ENCODE measurements at places on chromosomes 3 and 15.

DNA sequence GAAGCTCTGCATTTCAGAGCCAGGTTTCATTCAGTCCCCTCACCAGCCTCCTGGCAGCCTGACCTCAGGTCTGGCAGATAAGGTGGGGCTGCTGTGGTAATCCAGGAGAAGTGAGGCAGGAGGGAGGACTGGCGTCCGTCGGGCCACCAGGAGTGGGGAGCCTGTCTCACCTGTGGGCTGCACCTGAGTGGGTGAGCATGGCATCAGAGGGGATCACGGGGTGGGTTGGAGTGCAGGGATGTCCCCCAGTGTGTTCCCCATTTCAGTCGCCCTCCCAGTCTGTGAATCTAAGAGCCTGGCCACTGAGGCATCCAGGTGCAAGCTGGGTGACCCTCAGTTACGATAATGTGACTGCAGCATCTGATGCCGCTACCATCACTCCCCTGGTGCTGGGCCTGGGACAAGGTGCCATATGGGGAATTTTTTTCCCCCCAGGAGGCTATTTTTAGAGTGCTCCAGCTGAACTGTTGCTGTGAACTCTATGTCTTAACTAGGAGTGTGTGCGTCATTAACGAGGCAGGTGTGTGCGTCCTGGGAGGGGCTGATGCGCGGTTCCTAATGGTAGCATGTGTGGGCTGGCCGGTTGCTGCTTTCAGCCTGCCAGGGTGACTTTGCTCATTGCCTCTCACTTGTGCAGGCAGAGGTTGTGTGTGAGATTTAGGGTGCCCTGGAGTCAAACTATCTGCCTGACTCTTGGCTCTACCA lies 165.2 kb downstream of the SLCO3A1 start:
- no peak for DNase-seq

DNA sequence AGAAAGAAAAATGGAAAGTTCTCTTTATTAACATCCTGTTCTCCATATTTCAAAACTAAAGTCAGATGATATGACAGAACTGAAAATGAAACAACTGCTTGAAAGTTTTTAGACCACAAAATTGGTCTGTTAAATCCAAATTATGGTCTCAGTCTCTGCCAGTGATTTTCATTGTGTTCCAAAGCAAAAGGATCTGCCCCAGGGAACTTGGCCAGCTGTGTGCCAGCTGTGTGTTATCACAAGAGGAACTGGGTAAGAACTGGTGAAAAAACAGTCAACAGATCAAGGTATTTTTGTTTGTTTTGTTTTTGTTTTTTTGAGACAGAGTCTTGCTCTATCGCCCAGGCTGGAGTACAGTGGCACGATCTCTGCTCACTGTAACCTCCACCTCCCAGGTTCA lies 323.3 kb downstream of the CTNNB1 start:
- no peak for DNase-seq

- DNase-seq: peak; percentile 73
These were observed 984 bp downstream of the RNU6-1 start for GRCh38 chr15:67838789-67839332.

GRCh38 chr3:149608987-149609386 lies 48.8 kb downstream of the WWTR1 start:
- DNase-seq: no peak

- DNase-seq: peak; percentile 78
These were observed 72.2 kb downstream of the SMAD6 start for GRCh38 chr15:66774001-66774814.

GRCh38 chr15:70023064-70023768 lies 74.5 kb downstream of the TLE3 start:
- no peak for DNase-seq

DNA sequence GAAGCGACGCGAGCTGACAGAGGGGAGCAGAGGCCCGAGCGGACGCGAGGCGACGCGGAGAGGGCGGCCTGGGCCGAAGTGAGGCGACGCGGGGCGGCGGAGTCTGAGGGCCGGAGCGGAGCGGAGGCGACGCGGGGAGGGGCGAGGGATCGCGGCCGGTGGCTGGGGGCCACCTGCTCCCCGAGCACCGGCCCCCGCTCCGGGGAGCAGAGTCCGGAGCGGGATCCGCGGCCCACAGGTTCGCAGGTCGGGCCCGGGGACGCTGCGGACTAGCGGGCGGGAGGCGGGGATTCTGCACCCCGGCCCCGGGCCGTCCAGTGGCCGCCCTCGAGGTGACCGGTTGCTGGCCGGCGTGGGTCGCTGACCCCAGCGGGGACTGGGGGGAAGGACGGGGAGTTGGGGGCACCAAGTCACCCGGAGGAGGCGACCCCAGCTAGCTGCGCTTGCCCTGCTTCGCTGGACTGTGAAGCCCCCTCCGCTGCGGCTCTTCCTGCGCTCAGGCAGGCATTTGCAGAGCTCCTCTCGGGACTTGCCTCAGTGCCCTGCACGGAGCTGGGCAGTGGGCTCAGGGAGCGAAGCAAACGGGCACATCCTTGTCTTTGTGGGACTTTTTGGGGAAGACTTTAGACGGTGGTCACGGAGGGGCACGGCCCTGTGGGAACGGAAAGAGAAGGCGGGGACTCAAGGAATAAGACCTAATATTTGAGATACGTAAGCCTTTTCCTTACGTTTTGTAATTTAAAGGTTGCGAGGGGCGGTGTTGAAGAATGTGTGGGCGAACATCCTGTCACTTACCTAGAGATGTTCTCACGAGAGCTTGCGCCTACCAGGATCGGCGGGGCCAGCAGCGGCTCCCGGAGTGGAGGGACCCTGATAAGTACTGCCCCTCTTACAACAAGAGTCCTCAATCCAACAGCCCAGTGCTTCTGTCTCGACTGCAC lies 566 bp downstream of the HMCES start:
- DNase-seq: no peak

GRCh38 chr3:18964640-18965039 lies 183.7 kb upstream of the KCNH8 start:
- DNase-seq: no peak

- DNase-seq: no peak
These were observed 25.9 kb upstream of the CAPN7 start for GRCh38 chr3:15180042-15180611.

- no peak for DNase-seq
These were observed 28.5 kb downstream of the ST3GAL6 start for GRCh38 chr3:98791341-98792325.

- no peak for DNase-seq
These were observed 46.2 kb upstream of the ATP10A start for GRCh38 chr15:25909325-25909724.

DNA sequence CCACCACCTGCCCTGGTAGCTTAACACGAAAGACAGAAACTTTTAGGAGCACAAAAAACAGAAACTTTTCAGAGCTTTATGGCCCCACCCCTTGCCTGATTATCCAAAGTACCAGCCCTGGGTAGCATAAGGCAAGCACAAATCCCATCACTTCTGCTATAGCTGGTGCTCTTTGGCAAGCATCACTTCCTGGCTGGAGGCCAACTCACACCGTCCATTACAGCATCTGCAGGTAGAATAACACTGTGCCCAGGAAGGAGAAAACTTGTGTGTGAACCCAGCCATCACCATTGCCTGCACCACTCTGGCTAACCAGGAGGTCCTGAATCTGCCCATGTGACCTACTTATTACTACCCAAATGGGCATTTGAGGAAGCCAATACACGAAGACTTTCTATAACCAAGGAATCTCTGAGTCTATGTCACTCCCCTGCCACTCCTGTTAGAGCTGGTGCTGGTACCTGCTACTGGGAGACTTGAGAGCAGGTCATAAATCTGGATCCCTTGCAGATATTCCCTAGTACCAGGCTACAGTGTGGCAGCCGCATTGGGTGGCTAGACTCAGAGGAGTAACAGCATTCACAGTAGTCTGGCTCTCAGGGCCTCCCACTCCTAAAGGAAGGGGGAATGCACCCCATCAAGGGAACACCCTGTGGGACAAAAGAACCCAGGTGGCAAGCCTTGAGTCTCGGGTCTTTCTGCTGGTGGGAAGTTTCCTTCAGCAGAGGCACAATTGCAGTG lies 73.3 kb upstream of the AKAP13 start:
- DNase-seq: no peak

DNA sequence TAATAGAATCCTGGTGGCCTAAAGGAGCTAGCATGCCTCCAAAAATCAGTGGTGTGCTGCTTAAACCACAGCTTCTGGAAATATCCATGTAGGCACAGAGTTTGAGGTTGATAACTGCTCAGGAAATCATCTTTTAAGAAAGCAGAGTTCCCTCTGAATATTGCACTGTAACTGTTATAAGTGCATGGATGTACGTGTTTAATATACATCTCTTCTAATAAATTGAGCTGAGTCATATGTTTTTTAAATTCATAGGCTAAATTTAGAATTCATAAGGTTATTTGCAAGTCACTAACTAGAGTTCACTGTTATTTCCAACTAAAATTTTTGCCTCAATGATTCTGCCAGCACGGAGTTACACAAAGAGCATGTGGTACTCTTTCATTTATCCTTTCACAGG lies 68.9 kb downstream of the MYH15 start:
- DNase-seq: no peak

- peak; percentile 20 for DNase-seq
These were observed 8.8 kb upstream of the SEMA7A start for GRCh38 chr15:74442604-74443003.

GRCh38 chr15:82020625-82021394 lies 25.0 kb downstream of the MEX3B start:
- peak; percentile 41 for DNase-seq

- DNase-seq: no peak
These were observed 9.4 kb downstream of the VHL start for GRCh38 chr3:10150987-10151386.

GRCh38 chr3:106302451-106303221 lies 433.8 kb upstream of the CBLB start:
- DNase-seq: no peak

DNA sequence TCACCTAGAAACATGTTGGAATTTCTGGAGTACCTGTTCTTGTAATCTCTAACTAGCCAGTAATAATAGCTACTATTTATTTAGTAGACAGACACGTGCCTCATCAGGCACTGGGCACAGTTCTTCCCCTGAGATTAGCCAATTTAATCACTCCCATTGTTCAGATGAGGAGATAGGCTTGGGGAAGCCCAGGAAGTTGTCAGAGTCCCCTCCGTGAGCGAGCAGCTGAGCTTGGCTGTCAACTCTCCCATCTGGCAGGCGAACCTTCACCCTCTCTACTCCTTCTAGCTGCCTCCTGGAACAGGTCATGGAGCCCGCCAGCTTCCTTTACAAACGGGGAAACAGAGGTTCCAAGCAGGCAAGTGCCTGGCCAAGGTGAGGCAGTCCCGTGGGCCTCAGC lies 31.1 kb upstream of the FGD5 start:
- DNase-seq: no peak

DNA sequence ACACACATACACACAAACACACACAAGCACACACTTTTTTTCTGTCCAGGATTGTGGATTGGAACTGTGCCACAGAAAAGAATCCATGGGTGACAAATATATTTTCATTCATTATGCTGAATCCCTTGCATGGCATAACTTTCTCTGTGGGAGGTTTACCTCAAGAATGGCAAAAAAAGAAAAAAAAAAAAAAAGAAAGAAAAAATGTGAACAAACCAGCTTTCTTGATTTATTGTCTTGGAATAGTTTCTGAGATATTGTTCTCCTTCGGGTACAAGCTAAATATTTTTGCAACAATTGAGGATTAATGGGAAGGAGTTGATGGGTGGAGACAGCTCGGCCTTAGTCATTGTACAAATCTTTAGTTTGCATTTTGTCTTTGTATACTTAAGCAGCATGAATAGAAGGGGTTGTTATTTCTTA lies 153.1 kb downstream of the GMNC start:
- DNase-seq: no peak

- DNase-seq: no peak
These were observed 37.7 kb upstream of the SLC41A3 start for GRCh38 chr3:126121632-126122031.

DNA sequence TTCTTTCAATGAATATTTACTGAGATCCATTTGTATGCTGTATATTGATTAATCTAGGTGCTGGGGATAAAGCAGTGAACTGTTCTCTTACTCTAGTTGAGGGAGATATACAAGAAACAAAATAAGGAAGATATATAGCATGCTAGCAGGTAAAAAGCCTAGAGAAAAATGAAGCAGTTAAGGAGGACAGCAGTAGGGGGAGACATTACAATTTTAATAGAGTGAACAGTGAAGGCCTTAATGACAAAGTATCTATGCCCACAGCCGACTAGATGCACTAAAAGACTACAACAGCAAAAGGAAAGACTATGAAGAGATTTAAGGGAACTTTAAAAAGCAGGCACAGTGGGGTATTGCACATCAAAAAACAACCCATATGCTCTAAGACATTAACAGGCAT lies 81.4 kb downstream of the XRN1 start:
- DNase-seq: no peak

DNA sequence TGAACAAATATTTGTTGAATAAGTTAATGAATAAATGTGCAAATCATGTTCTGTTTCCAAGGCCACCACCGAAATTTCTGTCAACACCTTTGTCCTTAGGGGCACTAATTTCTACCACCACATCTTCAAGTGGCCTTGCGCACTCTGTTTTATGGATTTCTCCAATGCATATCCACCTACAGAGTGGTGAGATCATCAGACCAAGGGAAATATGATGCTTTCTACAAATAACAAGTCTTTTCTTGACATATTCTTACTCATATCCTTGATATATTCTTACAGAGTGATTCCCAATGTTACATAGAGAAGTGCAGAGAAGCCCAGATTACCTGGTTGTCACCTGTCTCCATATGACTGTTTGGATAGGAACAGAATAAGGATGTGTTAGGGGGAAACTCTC lies 36.1 kb upstream of the TMCO5A start:
- DNase-seq: no peak

- peak; percentile 50 for DNase-seq
These were observed 9.5 kb downstream of the CA12 start for GRCh38 chr15:63372018-63372705.

DNA sequence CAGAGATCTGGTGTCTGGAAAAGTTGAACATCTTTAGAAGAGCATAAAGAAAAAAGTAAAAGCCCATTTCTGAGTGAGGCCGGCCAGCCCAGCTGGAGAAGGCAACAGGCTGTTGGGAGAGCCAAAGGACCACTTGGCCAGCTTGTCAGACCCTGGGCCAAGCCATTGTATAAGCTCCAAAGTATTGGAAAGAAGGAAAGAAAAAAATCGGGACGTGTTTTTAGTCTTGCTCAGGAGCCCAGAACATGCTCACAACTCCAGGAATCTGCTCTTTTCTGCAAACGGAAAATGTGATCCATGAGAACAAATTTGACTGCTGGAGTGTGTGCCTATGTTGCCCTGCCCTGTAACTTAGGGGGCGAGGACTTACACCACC lies 10.4 kb upstream of the CLPX start:
- no peak for DNase-seq

- DNase-seq: no peak
These were observed 46.2 kb downstream of the CRTAP start for GRCh38 chr3:33159981-33160380.

GRCh38 chr3:147915057-147915456 lies 505.9 kb downstream of the ZIC1 start:
- no peak for DNase-seq

- DNase-seq: no peak
These were observed 125.3 kb downstream of the SI start for GRCh38 chr3:164952966-164953365.

Measured in Ammon's horn (tissue), 1 donor.